ENCODE measurements at places on chromosomes 7 and 10.

GRCh38 chr7:84100866-84101265 lies 93.7 kb downstream of the SEMA3A start:
- DNase-seq: no peak

DNA sequence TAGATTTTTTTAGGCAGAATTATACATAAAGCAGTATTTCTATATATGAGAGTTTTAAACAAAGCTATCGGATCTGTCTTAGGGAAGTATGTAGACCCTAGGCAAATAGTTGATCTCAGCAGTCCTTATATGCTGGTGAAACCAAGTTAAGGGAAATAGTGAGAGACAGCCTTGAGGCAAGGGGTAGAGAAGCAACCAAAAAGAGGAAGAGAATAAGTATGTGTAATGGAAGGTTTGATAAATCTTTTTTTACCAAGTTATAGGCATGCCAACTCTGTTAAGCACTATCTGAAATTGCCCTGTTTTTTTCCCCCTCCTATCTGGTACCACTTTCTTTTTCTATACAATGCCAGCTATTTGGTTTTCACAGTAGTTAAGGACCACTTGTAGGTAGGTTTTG lies 19.9 kb downstream of the SPAG6 start:
- DNase-seq: no peak

GRCh38 chr10:126375926-126376554 lies 12.2 kb downstream of the ADAM12 start:
- no peak for DNase-seq

- DNase-seq: no peak
Measured at GRCh38 chr7:94109556-94109955, 105.4 kb upstream of the BET1 start.

- no peak for DNase-seq
Measured at GRCh38 chr7:55099821-55100543, 81.2 kb downstream of the EGFR start.

DNA sequence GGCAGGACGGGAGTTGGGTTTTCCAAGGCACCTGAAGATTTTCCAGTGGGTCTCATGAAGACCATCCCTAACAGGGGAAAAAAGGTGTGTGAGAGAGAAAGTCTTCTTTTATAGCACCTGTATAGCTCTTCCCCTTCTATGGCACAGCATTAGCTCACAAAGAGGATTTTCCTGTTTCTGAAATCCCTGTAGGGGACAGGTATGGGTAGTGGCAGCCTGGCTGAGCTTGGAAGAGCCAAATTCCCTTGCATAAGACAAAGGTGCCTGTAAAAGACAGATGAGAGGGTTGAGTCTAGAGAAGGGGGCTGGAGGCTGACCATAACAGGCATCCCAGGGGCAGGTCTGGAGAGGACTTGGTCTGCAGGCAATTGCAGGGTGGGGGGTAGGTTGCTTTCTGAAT lies 63.7 kb downstream of the COL13A1 start:
- DNase-seq: no peak

- no peak for DNase-seq
Measured at GRCh38 chr10:78576276-78576675, 492.5 kb upstream of the ZMIZ1 start.

Measured in stimulated activated CD4-positive, alpha-beta T cell treated with anti-CD3 and anti-CD28 coated beads, Interleukin-2, amount 100 ng/mL, for 48 hours (primary cell).